ELR (cell line): ENCODE measurements at places on chromosomes 3 and 15.

- DNase-seq: no peak
Measured at GRCh38 chr15:56964182-56964581, 45.7 kb downstream of the TCF12 start.

- DNase-seq: no peak
Measured at GRCh38 chr3:16437640-16438039, 75.9 kb downstream of the RFTN1 start.

DNA sequence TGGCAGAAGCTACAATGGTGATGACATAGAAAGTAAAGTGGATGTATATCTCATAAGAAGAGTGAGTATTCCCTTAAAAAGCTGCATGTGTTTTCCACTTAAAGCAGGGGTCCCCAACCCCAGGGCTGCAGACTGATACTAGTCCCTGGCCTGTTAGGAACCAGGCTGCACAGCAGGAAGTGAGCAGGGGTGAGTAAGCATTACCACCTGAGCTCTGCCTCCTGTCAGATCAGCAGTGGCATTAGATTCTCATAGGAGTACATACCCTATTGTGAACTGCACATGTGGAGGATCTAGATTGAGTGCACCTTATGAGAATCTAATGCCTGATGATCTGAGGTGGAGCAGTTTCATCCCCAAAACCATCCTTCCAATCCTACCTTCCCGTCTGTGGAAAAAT lies 126.1 kb upstream of the CMC1 start:
- DNase-seq: no peak

DNA sequence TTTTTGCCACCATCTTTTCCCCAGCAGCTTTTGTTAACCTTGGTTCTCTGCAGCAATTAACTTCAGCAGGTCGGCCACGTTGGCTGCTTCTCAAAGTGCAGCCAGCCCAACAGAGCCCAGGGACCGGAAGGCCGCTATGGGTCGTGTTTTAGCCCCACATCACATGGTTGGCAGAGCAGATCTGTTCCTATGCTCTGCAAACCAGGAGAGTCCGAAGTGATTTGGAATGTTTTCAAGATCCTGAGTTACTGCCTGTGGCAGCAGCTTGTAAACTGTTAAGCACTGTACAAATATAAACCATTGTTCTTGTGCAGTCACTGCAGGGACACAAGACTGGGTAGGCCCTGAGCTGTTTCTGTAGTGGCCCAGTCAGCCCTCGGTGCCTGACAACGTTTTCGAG lies 69.6 kb upstream of the MYZAP start:
- no peak for DNase-seq

DNA sequence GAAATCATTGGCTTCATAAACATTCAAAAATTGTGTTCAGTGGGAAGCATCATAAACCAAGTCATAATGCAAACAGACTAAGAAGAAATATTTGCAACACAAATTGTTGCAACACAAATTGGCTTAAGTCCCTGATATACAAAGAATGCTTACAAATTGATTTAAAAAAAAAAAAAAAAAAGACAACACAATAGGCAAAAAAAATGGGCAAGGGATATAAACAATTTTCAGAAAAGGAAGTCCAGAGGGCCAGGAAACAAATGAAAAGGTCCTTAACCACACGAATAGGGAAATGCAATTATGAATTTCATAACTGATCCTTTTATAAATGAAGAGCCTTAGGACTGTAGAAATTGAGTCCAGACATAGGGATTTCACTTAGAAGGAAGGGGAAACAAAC lies 98.9 kb downstream of the LRRK1 start:
- DNase-seq: no peak
